NCI-H748 treated with DMSO at 0.1 percent for 48 hours (cell line): ENCODE measurements at places on chromosomes 5 and 9.

DNA sequence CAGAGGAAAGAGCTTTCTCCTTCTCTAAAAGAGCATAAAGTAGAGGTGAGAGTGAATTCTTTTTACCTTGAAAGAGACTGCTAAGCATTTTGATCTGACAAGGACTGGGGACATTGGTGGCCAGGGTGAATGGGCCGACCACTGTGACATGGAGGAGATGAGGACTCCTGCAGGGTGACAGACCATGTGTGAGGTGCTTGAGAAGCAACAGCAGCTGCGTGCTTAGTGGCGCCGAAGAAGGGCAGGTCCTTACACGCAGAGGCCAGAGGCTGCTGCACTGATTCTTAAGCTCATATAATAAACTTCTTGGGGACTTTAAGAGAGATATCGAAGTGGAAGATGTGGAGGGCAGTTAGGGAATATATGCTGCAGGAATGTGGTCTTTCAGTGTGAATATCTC lies 8.7 kb upstream of the JAKMIP2 start:
- DNase-seq, result no peak

- DNase-seq, result no peak
Observed at GRCh38 chr9:83754383-83754977, 46.7 kb upstream of the UBQLN1 start.

DNA sequence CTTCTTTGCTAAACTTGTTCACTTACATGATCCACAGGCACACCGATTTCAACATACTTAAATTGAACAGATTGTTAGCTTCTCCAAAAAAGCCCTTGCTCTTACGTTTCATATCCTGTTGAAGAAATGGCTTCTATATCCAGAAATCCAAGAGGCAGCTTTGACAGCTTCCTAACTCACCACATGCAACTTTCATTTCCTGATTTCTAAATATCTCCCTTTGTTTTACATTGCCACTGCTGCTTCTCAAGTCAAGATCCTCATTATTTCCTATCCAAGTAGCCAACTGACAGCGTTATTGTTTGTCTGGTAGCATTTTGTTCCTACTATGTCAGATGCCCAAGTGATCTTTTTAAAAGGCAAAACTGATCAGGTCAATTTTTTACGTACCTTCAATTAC lies 913.2 kb upstream of the TYRP1 start:
- no peak for DNase-seq

- DNase-seq, result peak; percentile 13
Observed at GRCh38 chr9:116149844-116150243, 3.7 kb upstream of the PAPPA start.

DNA sequence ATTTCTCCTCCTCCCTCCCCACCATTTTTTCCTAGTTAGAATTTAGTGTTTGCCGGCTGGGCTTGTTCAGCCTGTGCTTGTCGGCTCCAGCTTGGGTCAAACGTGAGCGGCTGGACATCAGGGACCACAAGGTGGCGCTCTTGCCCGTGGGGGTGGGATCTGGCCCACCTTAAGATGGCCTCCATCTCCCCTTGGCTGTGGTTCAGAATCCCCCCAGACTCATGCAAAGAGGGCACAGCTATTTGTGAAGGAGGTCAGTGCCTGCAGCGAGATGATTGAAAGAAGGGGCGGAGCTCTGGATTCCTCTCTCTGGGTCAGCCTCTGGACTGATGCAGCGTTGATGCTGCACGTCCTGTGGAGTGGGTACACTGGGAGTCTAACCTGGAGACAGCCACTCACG lies 283.3 kb upstream of the TUT7 start:
- DNase-seq, result no peak

GRCh38 chr5:172529896-172530295 lies 75.6 kb upstream of the SH3PXD2B start:
- DNase-seq, result no peak

GRCh38 chr5:52867809-52868208 lies 80.1 kb downstream of the ITGA1 start:
- DNase-seq, result no peak

DNA sequence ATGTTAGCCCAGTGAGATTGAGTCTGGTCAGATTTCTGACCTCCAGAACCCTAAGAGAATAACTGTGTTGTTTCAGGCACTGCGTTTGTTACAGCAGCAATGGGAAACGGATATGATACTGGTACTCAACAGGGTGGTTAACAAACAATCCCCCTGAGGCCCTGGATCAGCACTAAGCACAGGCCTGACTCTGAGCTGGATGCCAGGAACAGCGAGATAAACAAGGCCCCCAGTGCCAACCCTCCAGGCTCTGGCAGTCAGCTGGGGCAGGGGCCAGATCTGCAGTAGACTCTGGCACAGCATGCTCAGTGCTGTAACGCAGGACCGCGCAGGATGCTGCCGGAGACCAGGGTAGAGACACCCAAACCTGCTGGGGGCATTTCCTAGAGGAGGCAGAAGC lies 22.1 kb downstream of the CPLX2 start:
- no peak for DNase-seq

- no peak for DNase-seq
Observed at GRCh38 chr9:137968235-137968634, 90.7 kb downstream of the CACNA1B start.

GRCh38 chr5:169250887-169251286 lies 50.1 kb downstream of the SLIT3 start:
- no peak for DNase-seq

GRCh38 chr9:33472881-33473615 lies 676 bp downstream of the NOL6 start:
- no peak for DNase-seq

DNA sequence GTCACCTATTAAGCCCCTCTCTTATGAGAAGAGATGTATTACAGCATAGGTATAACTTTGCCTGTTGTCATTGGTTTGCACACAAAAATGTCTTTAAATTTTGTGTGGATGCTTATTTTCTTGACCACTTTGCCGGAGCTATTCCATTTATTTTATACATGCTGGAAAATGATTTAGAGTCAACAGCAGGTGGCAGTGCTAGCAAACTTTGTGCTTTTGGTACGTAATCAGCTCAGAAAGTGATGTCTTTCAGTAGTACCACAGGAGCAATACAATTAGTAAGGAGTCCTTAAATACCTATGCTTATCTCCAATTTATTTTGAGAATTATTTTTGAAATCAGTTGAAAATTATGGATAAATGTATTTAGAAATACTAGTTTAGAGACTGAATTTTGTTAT lies 19.8 kb upstream of the NUDT12 start:
- peak; percentile 72 for DNase-seq

- DNase-seq, result no peak
Observed at GRCh38 chr9:108083796-108084352, 594.3 kb upstream of the KLF4 start.

GRCh38 chr5:17443333-17444130 lies 54.5 kb upstream of the TAF11L2 start:
- DNase-seq, result no peak

DNA sequence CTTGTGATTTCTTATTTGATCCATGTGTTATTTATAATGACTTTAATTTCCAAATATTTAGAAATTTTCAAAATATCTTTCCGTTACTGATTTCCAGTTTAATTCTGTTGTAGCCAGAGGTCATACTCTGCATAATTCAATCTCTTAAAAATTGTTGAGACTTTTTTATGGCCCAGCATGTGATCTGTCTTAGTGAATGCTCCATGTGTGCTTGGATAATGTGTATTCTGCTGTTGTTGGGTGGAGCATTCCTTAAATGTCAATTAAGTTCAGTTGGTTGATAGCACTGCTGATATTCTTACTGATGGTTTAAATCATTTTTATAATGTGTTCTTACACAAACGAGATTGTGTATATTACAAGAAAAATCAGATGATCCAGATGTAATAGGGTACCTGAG lies 180.8 kb downstream of the RGS3 start:
- DNase-seq, result no peak

DNA sequence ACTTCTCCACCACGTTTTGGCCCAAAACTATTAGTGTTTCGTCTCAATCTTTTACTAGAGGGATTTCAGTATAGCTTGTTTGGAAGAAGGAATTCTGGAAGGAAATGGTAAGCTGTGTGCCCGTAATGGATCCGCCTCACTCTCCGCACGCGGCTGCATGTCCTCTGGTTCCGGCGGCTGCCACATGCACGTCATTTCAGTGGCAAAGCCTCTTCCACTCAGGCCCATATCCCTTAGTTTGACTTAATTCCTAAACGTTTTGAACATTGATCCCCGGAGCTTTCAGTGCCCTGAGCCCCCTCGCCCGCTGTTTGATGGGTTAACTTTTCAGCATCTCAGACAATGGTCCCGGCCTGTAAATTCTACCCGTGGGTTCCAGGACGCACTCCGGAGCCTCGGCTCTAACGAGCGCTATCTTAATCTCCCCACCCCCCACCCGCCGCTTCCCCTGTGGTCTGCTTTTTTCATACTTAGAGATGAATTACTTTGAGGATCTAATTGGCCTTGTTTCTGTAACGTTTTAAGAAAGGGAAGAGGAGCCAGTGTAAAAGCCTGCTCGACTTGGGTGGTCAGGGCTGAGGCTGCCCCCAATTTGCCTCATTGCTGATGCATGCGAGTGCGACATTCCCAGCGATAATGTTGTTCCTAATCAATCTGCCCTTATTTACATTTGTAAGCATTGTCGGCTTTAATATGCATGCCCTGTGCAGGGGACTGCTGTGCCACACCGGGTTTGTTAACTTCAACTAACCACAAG lies 4.6 kb downstream of the PTCH1 start:
- DNase-seq, result no peak

DNA sequence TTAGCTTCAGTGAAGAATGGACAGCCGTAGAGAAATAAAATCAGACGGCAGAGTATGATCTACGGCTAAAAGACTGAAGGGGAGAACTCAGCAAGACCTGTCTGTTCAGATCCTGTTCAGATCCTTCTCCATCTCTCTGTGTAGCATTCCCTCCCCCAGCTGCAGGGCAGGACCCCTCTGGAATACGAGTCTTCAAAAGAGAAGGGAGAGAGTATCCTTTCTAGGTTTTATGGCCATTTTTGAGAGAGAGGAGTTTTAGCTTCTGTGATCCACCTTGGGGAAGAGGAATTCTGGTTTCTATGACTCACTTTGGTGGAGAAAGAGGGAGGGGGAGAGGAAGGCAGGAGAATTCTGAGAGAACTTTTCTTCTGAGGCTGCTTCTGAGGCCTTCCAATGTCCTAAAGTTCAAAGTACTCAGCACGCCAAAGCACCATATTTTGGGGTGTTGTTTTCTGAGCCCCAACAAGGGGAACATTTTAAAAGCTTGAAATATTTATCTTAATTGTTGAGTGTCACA lies 194.4 kb upstream of the TLE4 start:
- DNase-seq, result no peak

GRCh38 chr5:126192226-126192625 lies 231.0 kb upstream of the GRAMD2B start:
- no peak for DNase-seq

DNA sequence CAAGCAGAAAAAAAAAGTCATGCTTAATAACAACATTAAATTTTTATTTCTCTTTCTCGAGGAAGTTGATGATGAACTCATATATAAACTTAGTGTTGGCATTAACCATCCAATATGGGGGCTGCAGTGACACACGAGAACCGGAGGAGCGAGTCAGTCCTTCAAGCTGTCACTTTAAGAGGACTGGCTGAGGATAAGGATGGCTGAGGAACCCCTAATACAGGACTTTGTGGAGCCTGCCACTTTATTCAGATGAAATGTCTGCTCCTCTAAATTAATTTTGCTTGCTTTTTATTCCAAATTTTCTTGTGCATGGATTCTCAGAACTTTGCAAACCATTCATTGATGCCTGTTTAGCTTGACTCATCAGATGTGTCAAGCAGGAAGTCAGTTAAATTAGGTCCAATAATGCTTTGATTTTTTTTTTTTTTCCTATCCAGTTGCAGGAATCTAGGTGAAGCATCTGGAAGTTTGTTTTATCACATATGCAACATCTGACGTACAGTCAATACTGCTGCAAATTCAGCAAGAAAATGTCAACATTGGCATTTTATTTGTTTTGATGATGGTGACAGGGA lies 144.2 kb upstream of the COL5A1 start:
- no peak for DNase-seq

DNA sequence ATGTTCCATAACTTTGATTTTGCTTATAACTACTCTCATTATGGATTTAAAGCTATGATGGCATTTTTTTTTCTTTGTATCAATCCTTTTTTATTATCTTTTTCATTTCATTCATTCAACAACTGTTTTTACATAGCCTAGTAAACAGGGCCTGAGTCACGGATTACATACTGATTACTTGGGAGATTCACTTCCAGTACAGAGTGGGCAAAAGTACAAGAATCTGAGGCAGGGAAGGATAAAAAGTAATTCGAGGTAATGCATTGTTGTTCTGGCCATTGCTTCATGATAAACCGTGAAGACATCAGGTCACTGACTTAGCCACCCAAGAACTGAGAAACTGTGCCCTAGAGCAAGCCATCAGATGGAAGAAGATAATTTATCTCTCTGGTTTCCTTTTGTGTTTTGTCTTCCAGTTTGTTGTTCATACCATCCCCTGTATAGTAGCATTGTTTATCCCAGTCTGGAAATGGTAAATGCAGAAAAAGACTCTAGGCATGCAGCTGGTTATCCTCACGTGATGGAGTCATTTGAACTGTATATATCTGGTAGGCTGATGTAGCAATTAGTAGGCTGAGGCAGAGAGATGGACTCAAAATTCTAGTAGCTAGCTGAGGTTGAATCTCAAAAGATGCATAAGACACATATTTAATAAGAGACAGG lies 145.6 kb downstream of the CNTLN start:
- DNase-seq, result no peak

DNA sequence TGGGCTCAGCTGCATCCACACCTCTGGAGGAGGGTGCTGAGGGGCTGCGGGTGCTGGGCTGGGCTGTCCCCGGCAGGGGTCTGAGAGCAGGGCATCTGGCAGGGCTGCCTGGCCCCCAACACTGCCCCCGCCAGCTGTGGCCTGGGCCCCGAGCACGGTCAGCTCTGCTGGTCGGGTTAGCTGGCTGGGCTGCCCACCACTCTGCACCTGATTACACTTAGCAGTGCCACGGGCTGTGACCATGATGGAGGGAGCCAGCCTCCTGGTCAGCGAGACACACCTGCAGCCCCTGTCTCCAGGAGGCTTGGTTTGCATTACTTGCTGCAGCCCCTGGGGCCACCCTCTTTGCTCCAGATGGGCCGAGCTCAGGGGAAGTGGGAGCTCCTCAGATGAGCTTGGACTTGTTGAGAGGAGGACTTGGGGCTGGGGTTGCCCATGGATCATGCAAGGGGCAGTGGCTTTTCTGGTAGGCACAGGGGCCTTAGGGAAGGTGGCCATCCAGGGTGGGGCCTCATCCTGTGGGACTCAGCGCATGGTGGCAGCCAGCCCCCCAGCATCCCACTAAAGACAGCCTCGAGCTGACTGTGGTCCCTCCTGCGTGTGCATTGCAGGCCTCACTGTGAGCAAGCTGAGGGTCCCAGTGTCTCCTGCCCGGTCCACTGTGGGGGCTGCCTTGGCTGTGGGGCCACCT lies 132.0 kb upstream of the FAM120A start:
- DNase-seq, result no peak

- no peak for DNase-seq
Observed at GRCh38 chr5:68026092-68026885, 189.3 kb upstream of the PIK3R1 start.
